ENCODE measurements at places on chromosomes 4 and X.

DNA sequence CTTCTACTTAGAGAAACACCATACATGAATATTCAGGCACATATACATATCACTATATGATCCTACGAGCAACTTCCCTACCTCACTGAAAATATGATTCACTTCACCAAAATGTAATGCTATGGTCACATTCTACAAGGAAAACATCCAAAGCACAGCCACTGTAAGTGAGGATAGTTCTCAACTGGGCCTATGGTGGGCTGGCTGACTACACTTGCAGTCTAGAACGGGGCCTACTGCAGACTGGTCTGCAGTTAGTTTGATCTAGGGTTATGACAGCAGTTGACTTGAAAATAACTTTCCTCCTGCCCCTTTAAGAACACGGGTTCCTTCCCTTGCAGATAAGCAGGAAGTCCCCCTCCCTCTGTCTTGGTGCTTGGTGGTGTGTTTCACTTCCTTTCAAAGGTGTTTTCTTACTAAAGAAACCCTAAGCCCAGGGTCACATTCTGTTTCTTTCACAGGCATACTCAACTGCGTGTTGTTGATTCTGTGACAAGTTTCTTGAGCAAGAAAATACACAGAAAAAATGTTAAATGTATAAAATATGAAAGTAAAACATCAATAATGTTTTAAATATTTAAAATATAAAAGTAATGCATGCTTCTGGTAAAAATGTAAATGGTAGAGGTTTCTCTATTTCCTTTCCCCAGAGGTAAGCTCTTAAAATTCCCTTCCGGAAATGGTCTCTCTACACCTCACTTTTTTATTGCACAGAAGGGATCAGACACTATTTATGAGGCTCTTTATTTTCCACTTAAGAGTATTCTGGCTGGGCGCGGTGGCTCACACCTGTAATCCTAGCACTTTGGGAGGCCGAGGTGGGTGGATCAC is 18.0 kb upstream of the TMSB4X start:
- no peak for DNase-seq

DNA sequence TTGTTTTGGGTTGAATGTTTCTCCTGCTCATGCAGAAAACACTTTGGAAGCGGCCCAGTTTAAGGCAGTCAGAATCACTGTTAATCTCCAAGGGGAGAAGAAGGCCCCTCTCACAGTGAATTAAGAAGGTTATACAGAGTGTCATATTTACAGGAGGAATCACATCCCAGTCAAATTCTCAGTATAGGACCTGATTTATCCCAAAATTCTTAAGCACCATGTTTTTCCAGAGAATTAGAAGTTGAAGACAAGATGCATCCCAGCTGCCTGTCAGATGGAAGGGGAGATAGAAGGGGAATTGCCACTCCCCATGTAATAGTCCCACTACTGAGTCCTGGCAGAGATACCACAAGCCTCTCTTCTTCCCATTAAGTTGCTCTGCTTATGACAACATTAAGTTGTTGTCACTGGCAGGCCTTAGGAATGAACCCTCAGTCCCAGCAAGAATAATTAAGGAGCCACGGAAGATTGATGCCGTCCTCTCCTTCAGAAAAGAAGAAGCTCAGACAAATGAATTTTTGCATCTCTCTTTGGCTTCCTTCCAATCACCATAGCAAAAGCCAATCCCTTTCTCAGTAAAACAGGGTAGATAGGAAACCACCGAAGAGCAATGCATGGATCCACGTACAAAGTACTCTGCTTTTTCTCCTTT is 138.4 kb downstream of the LDB2 start:
- DNase-seq = no peak

GRCh38 chr4:182273191-182273935 is 30.2 kb downstream of the TENM3 start:
- no peak for DNase-seq

DNA sequence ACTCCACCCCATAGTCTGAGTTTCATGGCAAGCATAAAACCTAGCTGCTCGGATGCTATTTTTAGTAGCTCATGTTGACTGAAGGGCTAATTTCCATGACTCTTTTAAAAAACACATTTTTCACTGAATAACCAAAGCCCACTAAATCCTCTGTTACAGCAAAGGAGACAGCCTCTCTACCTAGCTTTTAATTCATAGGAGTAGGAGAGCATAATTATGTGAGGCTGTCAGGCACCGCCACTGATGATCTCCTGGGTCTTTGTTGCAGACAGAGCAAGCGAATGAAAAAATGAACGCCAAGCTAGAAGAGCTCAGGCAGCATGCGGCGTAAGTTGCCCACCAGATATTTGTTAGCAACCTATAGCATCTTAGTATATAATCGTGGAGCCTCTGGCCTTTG is 53.5 kb downstream of the KIF4A start:
- no peak for DNase-seq

GRCh38 chr4:10007436-10007740 is 13.9 kb downstream of the SLC2A9 start:
- DNase-seq = no peak

Data from putamen (tissue), 1 donor.